ENCODE measurements at places on chromosomes 4 and X.

DNA sequence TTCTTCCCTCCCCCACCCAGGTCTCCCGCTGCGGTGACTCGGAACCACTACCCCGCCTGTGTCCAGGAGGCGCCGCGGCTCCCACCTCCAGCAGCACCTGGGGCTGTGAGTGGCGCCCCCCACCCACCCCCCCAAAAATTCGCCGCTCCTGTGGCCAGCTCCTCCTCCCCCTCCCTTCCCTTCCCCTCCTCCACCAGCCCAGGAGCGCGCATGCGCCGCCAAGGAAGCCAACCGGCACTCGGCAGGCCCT lies 278 bp downstream of the CLOCK start:
- DNase-seq = no peak

DNA sequence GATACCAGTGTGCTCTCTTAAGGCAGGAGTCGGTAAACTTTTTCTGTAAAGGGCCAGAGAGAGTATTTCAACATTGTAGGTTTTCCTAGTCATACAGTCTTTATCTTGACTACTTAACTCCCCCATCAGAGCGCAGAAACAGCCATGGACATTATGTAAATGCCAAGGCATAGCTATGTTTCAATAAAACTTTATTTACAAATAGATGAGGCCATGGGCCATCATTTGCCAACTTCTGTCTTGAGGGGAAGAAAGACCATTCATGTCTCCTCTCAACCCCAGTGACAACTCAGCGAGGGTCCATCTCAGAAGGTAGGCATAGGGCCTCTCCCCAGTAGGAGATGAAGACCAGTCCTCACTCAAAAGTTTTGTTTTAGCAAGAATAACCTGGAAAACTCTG lies 301.3 kb downstream of the FBXW7 start:
- no peak for DNase-seq

- DNase-seq = no peak
Measured at GRCh38 chr4:106753426-106753825, 282.7 kb downstream of the DKK2 start.

- no peak for DNase-seq
Measured at GRCh38 chr4:137530176-137530575, 2.1 kb downstream of the PCDH18 start.

DNA sequence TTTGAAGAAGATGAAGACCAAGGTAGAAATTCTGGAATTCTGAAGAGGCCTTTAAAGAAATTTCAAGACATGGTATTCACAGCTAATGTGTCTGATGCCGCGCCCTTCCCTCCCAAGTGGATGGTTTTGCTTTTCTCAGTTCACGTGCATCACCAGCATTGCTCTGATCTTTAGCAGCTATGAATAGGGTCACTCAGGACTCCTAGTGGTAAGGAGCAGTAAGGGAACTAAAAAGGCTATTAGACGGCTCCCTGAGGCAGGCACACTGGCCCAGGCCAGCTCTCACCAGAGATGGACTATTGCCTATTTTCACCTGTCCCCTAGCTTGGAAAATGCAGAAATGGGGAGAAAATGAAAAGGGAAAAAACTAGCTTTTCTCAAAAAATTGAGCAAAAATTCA lies 447.5 kb upstream of the RASGEF1B start:
- peak; percentile 11 for DNase-seq

DNA sequence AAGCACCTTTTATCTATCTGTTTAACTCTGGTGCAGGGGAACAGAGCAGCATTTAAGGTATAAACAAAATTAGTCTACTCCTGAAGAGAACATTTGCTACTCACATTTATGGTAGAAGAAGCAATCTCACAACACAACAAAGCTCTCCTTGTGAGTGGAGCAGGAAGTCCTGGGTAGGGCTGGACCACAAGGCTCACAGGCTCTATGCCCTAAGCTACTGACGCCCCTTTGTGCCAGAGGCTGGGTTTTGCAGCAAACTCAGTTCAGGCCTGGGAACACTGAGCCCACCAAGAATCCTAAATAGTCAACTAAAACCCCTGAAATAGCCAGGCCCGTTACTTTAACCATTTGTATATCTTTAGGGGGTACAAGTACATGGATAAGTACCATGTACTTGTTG lies 4.7 kb upstream of the ZXDB start:
- no peak for DNase-seq

- peak; percentile 83 for DNase-seq
Measured at GRCh38 chrX:23871905-23872546, 35.7 kb downstream of the APOO start.

DNA sequence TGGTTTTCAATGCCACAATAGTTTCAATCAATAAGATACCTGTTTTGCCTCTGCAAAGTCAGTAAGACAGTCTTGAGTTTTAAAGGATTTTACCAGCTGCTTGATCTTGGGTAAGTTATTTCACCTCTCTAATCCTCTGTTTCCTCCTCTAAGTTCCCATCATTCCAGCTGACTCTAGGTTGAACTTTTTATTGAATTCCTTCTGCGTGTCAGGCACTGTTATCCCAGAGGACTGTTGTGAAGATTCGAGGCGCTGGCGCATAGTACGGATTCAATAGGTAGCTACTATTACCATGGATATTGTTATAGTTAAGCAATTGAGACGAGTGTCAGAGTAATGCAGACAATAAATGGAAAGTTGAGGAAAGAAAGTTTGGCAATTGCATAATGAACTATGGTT lies 179.4 kb downstream of the BANK1 start:
- DNase-seq = no peak

- DNase-seq = peak; percentile 63
Measured at GRCh38 chr4:145936997-145937901, 1.4 kb downstream of the ZNF827 start.

GRCh38 chrX:151458824-151459223 lies 61.8 kb downstream of the VMA21 start:
- DNase-seq = no peak

DNA sequence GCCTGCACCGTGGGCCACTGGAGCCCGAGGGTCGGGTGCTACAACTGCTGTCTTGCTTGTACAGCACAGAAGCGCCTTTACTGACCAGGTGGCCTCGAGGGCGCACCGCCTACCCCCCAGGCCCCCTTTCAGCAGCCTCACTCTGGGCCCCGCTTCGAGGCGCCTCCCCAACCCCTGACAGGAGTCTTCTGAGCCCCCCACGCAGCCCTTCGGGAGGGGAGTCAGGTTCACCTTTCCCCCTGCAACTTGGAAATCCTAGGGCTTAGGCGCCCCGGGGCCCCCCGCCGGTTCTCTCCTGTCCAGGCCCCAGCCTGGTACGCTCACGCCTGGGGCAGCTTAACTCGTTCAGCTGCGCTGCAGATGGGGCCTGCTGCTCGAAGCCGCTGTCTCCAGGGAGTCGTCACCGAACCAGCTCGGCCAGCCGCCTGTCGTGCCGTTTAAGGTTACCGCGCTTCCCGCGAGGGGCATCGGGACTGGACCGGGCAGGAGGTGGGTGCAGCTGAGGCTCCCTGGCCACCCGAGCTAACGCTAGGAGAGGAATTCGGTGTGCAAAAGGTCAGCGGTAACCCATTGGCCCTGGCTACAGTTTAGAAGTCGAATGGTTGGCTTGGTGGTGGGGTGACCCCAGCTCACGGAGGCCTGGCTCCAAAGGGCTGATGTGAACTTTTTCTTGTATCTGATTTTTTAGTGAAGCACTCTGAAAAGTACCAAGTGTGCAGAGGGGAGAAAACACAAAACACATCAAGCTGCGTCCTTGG lies 58.9 kb upstream of the BCOR start:
- DNase-seq = no peak

GRCh38 chrX:330726-331150 lies 12.1 kb upstream of the GTPBP6 start:
- DNase-seq = no peak

DNA sequence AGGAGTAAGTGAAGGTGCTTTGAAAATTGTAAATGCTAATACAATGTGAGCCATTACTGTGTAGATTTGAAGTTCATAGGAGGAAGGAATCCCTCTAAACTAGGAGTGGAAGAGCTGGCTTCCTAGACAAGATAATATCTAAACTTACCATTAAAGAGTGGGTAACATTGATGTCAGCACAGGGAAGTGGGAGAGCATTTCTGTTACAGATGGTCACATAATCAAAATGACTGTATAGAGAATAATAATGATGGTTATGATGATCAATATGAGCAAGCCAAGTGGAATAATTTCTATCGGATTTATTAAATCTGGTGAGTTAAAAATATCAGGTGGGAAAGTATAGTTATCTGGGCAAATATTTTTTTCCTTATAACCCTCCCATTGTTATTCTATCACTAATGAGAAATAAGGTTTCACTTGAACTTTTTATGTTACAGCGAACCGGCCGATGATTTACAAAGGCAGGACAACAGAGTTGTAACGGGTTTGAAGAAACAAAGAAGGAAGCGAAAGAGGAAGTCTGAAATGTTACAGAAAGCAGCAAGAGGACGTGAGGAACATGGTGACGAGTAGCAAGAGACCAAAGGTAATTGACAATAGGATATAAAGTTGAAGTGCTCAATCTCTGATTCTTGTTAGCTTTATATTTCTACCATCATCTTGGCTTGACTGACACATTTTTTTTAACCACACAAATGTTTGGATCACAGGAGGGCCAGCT lies 43.5 kb downstream of the FMR1NB start:
- DNase-seq = no peak

- DNase-seq = no peak
Measured at GRCh38 chrX:39508300-39508692, 589.5 kb downstream of the BCOR start.

All from KBM-7 (cell line).